IgD-negative memory B cell (primary cell): ENCODE measurements at places on chromosomes 1 and 21. TPM values are rescaled to one million over a fixed set of nuclear protein-coding genes. Genes with fewer than 3 reads are reported as not detected.

Gene MROH9
- polyA plus RNA-seq = not detected

Gene PAQR6
- polyA plus RNA-seq = 0.44 TPM

Gene B3GALT6
- 5.6 TPM for polyA plus RNA-seq

Gene CFAP141
- not detected for polyA plus RNA-seq

Gene SCAMP3
- polyA plus RNA-seq = 144 TPM

Gene SLC6A9
- polyA plus RNA-seq = 0.19 TPM
